ENCODE measurements at places on chromosomes 12 and 14.

DNA sequence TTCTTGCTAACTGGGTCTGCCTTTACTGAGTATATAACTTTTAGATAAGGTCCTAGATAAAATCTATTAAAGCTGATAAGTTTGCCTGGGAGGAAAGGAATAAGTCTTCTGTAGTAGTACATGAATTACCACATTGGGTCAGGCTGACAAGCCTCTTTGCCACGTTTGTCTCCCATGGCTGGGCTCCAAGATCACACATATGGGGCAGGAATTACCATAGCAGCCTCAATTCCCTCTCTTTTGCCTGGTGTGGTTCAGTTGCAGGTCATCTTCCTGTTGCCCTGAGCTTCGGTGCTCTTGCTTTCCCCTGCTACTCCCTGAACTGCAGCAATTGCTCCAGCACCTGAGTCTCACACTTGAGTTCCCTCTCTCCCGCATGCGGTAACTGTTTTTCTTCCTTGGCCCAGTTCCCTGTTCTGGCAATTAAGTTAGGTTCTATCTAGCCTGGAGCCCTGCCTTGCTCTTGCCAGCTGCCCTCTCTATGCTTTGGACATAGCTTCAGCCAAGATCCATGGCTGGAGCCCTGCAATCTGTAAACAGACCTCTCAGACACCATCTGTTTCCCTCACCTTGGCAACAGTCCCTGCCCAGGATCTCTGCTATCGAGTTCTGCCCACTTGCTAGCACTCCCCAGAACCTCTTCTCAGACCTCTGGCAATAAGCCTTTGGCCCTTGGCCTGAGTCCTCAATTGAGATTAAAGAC lies 5.8 kb upstream of the GLT8D2 start:
- no peak for DNase-seq

DNA sequence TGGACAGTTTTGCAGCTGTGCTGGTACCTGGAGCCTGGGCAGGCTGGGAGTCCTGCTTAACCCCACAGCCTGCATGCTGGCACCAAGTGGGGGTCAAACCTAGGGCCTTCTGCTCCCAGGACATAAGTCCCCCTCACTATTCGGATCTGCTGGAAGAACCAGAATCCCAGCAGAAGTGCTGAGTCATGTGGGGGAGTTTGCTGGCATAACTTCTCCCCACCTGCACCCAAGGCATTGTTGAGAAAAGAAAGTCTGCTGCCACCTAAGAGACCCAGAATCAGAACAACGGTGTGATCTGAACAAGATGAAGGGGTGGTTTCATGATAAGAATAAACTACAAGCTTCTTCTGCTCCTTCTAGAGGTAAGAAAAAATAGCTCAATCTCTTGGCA lies 102.7 kb downstream of the RBM19 start:
- no peak for DNase-seq

- DNase-seq: no peak
Observed at GRCh38 chr14:85317491-85318021, 212.4 kb upstream of the FLRT2 start.

GRCh38 chr12:132066345-132066685 lies 77.8 kb downstream of the DDX51 start:
- DNase-seq: peak; percentile 71

DNA sequence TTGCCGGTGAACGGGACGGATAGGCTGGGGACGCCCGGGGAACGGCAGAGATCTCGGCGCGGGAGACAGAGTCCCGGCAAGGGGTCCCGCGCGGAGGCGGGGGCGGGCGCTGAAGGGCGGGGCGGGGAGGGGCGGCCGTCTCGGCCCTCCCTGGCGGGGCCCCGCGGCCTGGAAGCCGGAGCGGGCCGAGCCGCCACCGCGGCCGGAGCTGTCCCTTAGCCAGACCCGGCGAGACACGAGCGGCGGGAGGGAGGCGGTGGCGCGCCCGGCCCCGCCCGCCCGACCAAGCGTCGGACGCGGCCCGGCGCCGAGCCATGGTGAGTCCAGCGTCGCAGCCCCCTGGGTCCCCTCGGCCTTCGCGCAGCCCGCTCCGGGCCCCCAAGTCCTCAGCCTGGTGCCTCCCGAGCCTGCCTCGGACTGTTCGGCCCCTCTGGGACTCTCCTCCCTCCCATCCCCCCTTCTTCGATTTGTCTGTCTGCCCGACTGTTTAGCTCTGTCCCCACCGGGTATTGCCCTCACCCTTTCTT lies at the start of gene ARHGEF40:
Gene ARHGEF40, plus strand, starts transcription at position 222 of the 527 bp plus-strand sequence. Its CDS starts 93 bp downstream, at position 315.
- peak; percentile 36 for DNase-seq
